ENCODE measurements at places on chromosomes 4 and X. TPM values are rescaled to one million over a fixed set of nuclear protein-coding genes. Genes with fewer than 3 reads are reported as not detected.

DNA sequence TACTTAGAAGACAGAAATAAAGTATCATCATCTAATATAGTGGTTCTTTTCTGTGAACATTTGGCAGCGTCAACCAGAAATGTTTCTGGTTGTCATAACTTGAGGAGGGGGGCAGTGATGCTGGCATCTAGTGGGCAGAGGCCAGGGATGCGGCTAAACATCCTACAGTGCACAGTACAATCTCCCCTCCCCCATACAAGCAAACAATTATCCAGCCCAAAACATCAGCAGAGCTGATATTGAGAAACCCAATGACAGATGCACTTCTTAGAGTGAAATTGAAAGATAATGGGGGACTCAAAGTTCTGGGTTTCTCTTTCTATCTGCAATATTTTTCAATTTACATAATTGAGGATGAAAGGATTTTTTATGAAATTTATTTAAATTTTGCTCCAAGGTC is 1.9 kb upstream of the EIF1AX start:
- no peaks in the 10 kb centered on the region for H3K27me3 ChIP-seq
- no peak for DNase-seq
- H3K36me3 ChIP-seq: no peaks in the 10 kb centered on the region
- no peak overlapping the region for H3K4me3 ChIP-seq

Gene CT83
- not detected for polyA plus RNA-seq

- H3K36me3 ChIP-seq: no peaks in the 10 kb centered on the region
- no peak overlapping the region for H3K27ac ChIP-seq
- DNase-seq: no peak
Measured at GRCh38 chr4:159267869-159268285, 165.0 kb downstream of the RAPGEF2 start.

DNA sequence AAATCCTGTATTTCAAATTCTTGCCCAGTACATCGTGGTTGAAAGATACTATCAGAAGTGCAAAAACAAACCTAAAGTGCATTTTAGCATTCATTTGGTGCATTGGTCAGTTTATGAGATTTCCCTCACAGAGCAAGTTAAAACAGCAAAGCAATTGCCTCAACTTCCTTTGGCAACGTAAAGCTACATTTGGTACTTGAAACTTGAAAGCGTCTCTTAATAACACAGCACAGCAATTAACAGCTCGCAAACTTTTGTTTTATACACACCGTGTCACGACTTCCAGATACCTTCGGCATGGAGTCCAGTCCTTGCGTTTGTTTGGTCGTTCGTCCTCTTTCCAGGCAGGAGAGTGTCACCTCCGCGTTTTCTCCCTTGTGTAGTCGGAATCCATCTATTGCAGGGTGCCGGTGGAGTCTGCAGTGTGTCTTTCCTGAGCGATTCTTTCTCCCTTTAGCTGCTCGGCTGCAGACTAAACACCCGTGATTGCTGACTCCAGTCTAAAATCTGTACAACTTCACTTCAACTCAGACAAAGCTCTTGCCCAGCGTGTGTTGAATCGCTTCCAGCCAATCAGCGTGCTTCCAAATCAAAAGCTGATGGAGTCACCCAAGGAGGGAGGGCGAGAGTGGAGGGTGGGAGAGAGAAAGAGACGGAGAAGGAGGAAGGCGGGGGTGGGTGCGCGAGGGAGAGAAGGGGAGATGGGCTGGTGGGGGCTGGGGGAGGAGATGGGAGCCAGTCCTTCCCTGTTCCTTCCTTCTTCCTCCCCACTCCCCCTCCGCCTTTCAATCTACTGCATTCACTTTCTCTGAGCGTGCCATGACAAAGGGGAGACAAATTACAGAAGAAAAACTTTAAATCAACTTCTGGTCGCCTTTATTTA is at the start of gene PCDH18:
PCDH18 (minus strand) TSS at position 509 of the 883 bp plus-strand sequence; CDS start at position 103, 406 bp downstream.
- no peak for DNase-seq
- peak within 1 kb of the TSS; percentile 43 for H3K27ac ChIP-seq
- H3K27me3 ChIP-seq: no peaks in the 10 kb centered on the region
- peak within 1 kb of the TSS; percentile 22 for H3K4me3 ChIP-seq
- H3K36me3 ChIP-seq: no peaks in the 10 kb centered on the region

Gene SULT1B1
- 2.5 TPM for polyA plus RNA-seq

- H3K4me1 ChIP-seq: no peaks in the 10 kb centered on the region
- H3K27ac ChIP-seq: no peak overlapping the region
- H3K36me3 ChIP-seq: peaks cover 16% of the 10 kb centered on the region
- H3K27me3 ChIP-seq: no peaks in the 10 kb centered on the region
Measured at GRCh38 chr4:56937262-56937661, 29.6 kb downstream of the REST start.

- no peaks in the 10 kb centered on the region for H3K36me3 ChIP-seq
- no peak overlapping the region for H3K4me3 ChIP-seq
- H3K27me3 ChIP-seq: no peaks in the 10 kb centered on the region
- DNase-seq: no peak
- no peak overlapping the region for H3K27ac ChIP-seq
Measured at GRCh38 chrX:40298572-40299479, 201.1 kb upstream of the BCOR start.

DNA sequence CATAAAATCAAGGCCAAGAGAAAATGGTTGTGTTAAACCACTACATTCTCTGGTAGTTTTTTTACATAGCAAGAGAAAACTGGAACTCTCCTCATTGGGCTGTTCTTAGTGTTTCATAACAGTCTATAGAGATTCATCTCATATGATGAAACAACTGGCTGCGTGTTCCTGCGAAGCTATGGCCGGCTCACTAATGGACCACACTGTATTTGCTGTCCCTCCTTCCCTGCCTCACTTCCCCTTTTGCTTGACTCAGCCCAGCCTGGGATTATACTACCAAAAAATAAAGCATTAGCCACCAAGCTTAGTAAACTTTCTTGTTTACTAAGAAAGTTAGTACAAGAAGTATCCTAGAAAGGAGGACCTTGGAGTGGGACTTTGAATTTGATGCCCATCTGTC is 31.6 kb upstream of the LSM6 start:
- no peaks in the 10 kb centered on the region for H3K36me3 ChIP-seq
- H3K4me3 ChIP-seq: no peak overlapping the region
- H3K4me1 ChIP-seq: no peaks in the 10 kb centered on the region
- no peaks in the 10 kb centered on the region for H3K27me3 ChIP-seq
- no peak overlapping the region for H3K27ac ChIP-seq

Gene TMPRSS11A
- 0.91 TPM for polyA plus RNA-seq

Gene TLR1
- polyA plus RNA-seq: 6.1 TPM

Gene SPON2
- polyA plus RNA-seq: 48.2 TPM

GRCh38 chrX:109601486-109601885 is 23.5 kb downstream of the KCNE5 start:
- no peak for DNase-seq
- H3K27ac ChIP-seq: no peak overlapping the region

Gene DGAT2L6
- polyA plus RNA-seq: 0.02 TPM

Gene SLC9B1
- polyA plus RNA-seq: 2.4 TPM

DNA sequence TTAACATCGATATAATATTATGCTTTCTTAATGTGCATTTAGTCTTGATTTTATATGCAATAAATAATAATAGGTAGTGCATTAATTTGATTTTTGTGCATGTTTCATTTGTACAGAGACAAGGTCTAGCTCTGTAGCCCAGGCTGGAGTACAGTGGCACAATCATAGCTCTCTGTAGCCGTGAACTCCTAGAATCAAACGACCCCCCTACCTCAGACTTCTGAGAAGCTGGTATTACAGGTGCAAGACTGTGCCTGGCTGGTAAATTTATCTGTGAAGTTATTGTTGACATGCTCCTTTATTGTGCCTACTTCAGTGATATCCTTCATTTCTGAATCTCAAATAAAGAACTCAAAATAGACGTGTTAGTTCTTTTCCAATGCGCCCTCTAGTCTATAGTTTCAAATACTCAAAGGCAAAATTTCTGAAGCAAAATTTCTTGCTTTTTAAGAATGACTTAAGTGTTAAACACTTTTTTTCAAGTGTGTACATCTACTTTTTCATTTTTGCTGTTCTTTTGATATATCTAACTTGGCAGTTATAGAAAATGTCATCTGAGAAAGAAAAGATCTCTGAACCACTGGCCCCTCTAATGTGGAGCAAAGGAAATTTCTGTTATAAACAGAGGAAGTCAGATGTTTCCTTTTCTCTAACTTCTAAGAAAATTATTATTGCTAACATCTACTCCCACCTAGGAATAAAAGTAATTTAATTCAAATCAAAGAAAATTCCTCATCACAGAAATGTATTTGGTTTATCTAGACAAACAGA is 28.3 kb upstream of the GUCY1A1 start:
- no peaks in the 10 kb centered on the region for H3K27me3 ChIP-seq
- no peak overlapping the region for H3K27ac ChIP-seq
- H3K4me1 ChIP-seq: peaks cover 25% of the 10 kb centered on the region
- no peak overlapping the region for H3K4me3 ChIP-seq

DNA sequence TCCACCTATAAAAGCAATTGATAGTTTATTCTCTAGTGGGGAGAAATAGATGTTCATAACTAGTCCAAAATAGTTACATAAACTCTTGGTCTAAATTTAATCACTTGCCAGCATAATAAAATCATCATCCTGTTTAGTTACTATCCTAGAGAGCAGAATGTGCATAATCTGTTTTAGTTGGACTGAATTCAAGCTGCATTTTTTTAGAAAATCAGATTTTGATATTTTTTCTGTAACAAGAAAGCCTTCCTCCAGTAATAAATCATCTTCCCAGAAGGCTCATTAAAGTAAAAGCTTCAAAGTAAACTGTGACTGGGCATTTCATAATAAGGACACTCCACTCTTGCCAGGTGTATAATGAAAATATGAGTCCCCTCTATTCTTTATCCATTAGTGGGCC is 453.1 kb downstream of the TRAM1L1 start:
- DNase-seq: no peak
- no peak overlapping the region for H3K4me3 ChIP-seq
- H3K4me1 ChIP-seq: no peaks in the 10 kb centered on the region
- H3K27ac ChIP-seq: no peak overlapping the region
- H3K27me3 ChIP-seq: no peaks in the 10 kb centered on the region

GRCh38 chr4:72564184-72564583 is 4.8 kb downstream of the ADAMTS3 start:
- no peak for DNase-seq
- peaks cover 13% of the 10 kb centered on the region for H3K27me3 ChIP-seq

Gene SLC34A2
- polyA plus RNA-seq: 28.4 TPM

DNA sequence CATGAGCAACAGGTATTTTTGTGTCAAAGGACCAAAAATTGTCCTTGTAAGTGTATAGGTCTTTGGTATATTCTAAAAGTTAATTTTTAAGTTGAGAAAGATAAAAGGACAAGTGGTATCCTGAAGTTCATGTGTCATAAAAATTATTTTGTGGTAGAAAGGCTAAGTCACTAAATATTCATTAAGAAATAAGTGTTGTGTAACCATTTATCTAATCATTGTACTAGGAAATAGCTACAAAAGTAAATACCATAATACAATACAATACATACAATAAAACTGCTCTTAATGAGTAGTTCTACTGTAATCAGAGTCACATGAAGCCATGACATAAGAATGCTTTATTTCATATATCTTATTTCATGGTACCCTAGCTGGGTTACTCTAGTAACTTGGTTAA is 82.5 kb upstream of the ATOH1 start:
- no peak overlapping the region for H3K27ac ChIP-seq
- no peak overlapping the region for H3K4me3 ChIP-seq
- DNase-seq: no peak
- H3K27me3 ChIP-seq: no peaks in the 10 kb centered on the region
- no peaks in the 10 kb centered on the region for H3K36me3 ChIP-seq
- H3K4me1 ChIP-seq: no peaks in the 10 kb centered on the region

DNA sequence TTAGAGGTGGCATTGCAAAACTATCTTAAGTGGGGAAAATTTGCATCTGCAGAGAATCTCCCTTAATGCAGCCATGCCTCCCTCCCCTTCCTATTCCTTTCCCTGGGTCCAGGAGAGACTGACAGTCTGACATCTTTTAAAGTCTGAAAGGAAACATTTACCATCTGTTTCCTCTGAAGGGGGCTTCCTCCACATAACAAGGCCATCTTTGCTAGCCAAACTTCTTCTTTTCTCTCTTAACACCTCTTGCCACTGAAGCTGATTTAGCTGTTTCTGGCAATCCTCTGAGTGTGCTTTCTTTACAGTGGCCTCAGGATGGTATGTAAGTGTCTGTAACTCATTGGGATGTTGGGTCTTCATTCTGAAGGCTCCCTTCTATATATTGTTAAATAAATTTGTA is 34.6 kb upstream of the AADAT start:
- DNase-seq: no peak
- H3K4me1 ChIP-seq: no peaks in the 10 kb centered on the region
- no peak overlapping the region for H3K4me3 ChIP-seq
- H3K27ac ChIP-seq: no peak overlapping the region

DNA sequence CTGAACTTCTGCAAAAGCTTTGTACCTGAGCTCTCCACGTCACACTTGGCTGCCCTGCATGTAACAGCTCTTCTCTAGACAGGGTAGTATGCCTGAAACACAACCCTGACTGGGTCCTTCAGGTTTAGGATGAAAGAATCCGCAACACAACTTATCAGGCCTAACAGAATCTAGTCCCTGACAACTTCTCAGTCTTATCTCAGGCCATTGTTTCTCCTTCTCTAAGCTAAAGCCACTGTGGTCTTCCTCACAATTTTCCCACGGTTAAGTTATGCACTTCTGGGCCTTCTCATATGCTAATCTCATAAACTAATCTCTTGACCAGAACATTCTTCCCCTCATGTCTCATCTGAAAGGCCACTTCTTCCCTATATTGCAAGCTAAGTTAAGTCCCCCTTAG is 10.8 kb upstream of the TMPRSS11B start:
- H3K36me3 ChIP-seq: no peaks in the 10 kb centered on the region
- no peaks in the 10 kb centered on the region for H3K4me1 ChIP-seq
- H3K4me3 ChIP-seq: no peak overlapping the region

Gene CCNQ
- polyA plus RNA-seq: 28.4 TPM

DNA sequence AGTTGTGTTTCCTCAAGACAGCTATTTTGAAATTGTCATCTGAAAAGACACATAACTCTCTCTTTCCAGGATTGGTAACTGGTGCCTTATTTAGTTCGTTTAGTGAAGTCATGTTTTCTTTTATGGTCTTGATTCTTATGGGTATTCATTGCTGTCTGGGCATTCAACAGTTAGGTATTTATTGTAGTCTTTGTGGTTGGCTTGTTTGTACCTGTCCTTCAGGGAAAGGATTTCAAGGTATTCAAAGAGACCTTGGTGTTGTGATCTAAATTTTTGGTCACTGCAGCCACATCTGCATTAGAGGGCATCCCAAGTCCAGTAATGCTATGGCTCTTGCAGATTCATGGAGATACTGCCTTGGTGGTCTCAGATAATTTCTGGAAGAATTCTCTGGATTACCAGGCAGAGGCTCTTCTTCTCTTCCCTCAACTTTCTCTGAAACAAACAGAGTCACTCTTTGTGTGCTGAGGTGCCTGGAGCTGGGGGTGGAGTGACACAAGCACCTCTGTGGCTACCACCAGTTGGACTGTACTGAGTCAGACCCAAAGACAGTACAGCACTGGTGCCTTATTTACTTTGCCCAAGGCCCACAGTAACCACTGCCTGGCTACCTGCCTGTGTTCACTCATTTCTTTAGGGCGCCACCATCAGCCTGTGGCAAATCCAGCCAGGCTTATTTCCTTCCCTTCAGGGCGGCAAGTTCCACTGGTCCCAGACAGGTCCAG is 620.4 kb downstream of the KCNIP4 start:
- DNase-seq: no peak
- no peaks in the 10 kb centered on the region for H3K27me3 ChIP-seq
- H3K4me3 ChIP-seq: no peak overlapping the region
- no peak overlapping the region for H3K27ac ChIP-seq
